ENCODE measurements at places on chromosomes 6 and 20. TPM values are rescaled to one million over a fixed set of nuclear protein-coding genes. Genes with fewer than 3 reads are reported as not detected.
A peak's percentile ranks its signal among the peaks of the same experiment; 100 is the strongest.

SLC17A3 gene
- not detected for total RNA-seq

GMPR gene
- 17.0 TPM for total RNA-seq

HLA-DQB1 gene
- 2.0 TPM for total RNA-seq

SPATA25 gene
- 16.7 TPM for total RNA-seq

GRCh38 chr6:110270165-110270564 lies 88.0 kb downstream of the METTL24 start:
- no peak overlapping the region for H3K4me3 ChIP-seq
- H3K36me3 ChIP-seq, result no peaks in the 10 kb centered on the region
- H3K27me3 ChIP-seq, result no peaks in the 10 kb centered on the region

DNA sequence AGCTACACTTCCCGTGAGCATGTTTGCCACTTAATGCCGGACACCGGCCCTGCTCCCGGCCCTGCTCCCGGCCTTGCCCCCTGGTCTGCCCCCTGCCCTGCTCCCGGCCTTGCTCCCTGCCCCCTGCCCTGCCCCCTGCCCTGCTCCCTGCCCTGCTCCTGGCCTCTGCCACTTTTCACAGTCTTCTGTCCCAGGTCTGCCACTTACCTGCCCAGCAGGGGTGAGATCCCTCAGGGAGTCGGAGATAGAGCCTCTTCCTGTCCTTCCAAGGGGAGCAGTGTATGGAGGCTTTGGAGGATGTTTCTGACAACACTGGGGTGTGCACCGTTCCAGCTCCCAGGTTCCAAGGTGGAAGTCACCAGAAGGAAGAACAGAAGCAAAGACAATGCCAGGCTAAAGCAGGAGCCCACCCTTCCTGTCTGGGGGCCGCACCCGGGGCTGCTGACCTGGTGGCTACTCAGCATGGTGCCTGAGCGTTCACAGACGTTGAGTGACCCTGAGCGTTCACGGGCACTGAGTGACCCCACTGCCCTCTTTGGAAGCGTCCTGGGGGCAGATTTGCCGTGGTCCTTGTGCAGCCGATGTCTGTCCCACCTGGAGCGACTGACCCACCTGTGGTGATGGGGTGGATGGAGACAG lies 199.8 kb downstream of the DLL1 start:
- H3K27ac ChIP-seq, result no peak overlapping the region
- no peak for DNase-seq
- H3K4me1 ChIP-seq, result peaks cover 10% of the 10 kb centered on the region
- no peaks in the 10 kb centered on the region for H3K27me3 ChIP-seq

GRCh38 chr6:81145506-81145905 lies 607.0 kb downstream of the TENT5A start:
- no peaks in the 10 kb centered on the region for H3K4me1 ChIP-seq
- H3K4me3 ChIP-seq, result no peak overlapping the region
- H3K27ac ChIP-seq, result no peak overlapping the region
- no peaks in the 10 kb centered on the region for H3K36me3 ChIP-seq
- no peak for DNase-seq

GRCh38 chr20:33686984-33687366 lies 790 bp upstream of the E2F1 start:
- H3K27ac ChIP-seq, result peak overlapping the region; percentile 16
- no peaks in the 10 kb centered on the region for H3K27me3 ChIP-seq
- H3K36me3 ChIP-seq, result no peaks in the 10 kb centered on the region
- peaks cover 13% of the 10 kb centered on the region for H3K4me1 ChIP-seq
- DNase-seq, result no peak

DNA sequence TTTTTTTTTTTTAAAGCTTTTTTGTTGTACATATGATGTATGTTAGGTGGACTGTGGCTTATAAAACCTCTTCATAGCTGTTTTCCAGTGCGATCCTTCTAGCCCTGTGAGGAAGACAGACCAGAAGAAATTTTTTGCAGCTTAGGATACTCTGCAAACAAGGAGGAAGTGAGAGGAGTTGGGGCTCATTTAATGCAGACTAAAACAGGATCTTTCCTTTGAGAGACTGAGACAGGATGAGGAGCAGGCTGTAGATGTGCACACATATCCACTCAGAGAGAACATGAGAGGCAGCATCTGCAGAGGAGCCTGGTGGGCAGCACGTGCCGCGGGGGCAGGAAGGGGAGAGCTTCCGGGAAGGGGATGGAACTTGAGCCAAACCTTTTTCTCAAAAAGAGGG lies 45.7 kb downstream of the PPARD start:
- no peak overlapping the region for H3K27ac ChIP-seq
- H3K36me3 ChIP-seq, result no peaks in the 10 kb centered on the region
- no peak overlapping the region for H3K4me3 ChIP-seq
- no peak for DNase-seq
- peaks cover 7% of the 10 kb centered on the region for H3K4me1 ChIP-seq
- H3K27me3 ChIP-seq, result no peaks in the 10 kb centered on the region

- H3K4me1 ChIP-seq, result peaks cover 15% of the 10 kb centered on the region
- no peak overlapping the region for H3K27ac ChIP-seq
- H3K4me3 ChIP-seq, result no peak overlapping the region
- no peak for DNase-seq
- H3K36me3 ChIP-seq, result no peaks in the 10 kb centered on the region
These were observed 4.1 kb downstream of the NHLRC1 start for GRCh38 chr6:18118330-18118729.

GRCh38 chr6:5994234-5994998 lies 12.3 kb downstream of the NRN1 start:
- H3K27ac ChIP-seq, result no peak overlapping the region
- no peak overlapping the region for H3K4me3 ChIP-seq
- DNase-seq, result no peak
- H3K4me1 ChIP-seq, result peaks cover 18% of the 10 kb centered on the region

- DNase-seq, result no peak
- H3K27me3 ChIP-seq, result no peaks in the 10 kb centered on the region
- no peak overlapping the region for H3K4me3 ChIP-seq
- no peak overlapping the region for H3K27ac ChIP-seq
- peaks cover 17% of the 10 kb centered on the region for H3K4me1 ChIP-seq
These were observed 121.0 kb downstream of the MRPL14 start for GRCh38 chr6:44006123-44006871.

GRCh38 chr6:157164972-157165371 lies 158.3 kb downstream of the TMEM242 start:
- H3K36me3 ChIP-seq, result peaks cover 4% of the 10 kb centered on the region
- H3K27ac ChIP-seq, result no peak overlapping the region
- DNase-seq, result no peak
- H3K27me3 ChIP-seq, result no peaks in the 10 kb centered on the region

GRCh38 chr6:116497113-116497676 lies 14.2 kb upstream of the CALHM5 start:
- H3K27ac ChIP-seq, result no peak overlapping the region
- H3K4me3 ChIP-seq, result no peak overlapping the region

GRCh38 chr20:46850416-46850815 lies 44.2 kb upstream of the EYA2 start:
- H3K27me3 ChIP-seq, result no peaks in the 10 kb centered on the region
- H3K4me1 ChIP-seq, result no peaks in the 10 kb centered on the region
- H3K27ac ChIP-seq, result no peak overlapping the region
- no peak for DNase-seq
- no peak overlapping the region for H3K4me3 ChIP-seq
- no peaks in the 10 kb centered on the region for H3K36me3 ChIP-seq

- no peak for DNase-seq
- no peak overlapping the region for H3K27ac ChIP-seq
- H3K4me1 ChIP-seq, result no peaks in the 10 kb centered on the region
- no peaks in the 10 kb centered on the region for H3K36me3 ChIP-seq
- H3K27me3 ChIP-seq, result no peaks in the 10 kb centered on the region
- H3K4me3 ChIP-seq, result no peak overlapping the region
These were observed 58.0 kb upstream of the CD2AP start for GRCh38 chr6:47419621-47420020.

DNA sequence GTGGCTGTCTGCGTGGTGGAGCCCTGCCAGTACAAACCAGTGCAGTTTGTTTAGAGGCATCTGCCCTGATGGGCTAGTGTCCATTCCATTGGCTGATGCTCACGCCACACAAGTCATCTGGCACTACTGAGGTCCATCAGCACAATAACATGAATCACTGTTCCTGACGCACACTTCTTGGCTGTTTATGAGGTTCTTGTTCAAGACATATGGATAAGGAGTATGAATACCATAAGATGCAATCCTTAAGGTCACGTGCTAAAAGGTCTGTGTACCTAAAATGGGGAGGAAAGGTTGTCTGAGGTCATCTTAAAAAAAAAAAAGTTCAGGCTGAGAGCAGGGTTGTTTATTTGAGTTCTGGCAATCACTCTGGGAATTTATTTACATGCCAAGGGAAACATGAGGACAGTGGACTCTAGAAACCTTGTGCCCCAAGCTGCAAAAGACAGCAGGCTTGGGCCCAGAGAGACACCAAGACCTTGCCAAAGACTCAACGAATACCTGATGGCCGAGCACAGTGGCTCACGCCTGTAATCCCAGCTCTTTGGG lies 54.1 kb upstream of the SHLD1 start:
- H3K4me1 ChIP-seq, result no peaks in the 10 kb centered on the region
- no peak overlapping the region for H3K4me3 ChIP-seq
- no peak overlapping the region for H3K27ac ChIP-seq
- H3K36me3 ChIP-seq, result no peaks in the 10 kb centered on the region
- H3K27me3 ChIP-seq, result no peaks in the 10 kb centered on the region

All from thoracic aorta (tissue), 2 donors.